Activated CD8-positive, alpha-beta T cell treated with anti-CD3 and anti-CD28 coated beads, Interleukin-2, amount 10 ng/mL, durations not matched to agents 7 days and 5 days (primary cell): ENCODE measurements at places on chromosomes 2 and 18.

DNA sequence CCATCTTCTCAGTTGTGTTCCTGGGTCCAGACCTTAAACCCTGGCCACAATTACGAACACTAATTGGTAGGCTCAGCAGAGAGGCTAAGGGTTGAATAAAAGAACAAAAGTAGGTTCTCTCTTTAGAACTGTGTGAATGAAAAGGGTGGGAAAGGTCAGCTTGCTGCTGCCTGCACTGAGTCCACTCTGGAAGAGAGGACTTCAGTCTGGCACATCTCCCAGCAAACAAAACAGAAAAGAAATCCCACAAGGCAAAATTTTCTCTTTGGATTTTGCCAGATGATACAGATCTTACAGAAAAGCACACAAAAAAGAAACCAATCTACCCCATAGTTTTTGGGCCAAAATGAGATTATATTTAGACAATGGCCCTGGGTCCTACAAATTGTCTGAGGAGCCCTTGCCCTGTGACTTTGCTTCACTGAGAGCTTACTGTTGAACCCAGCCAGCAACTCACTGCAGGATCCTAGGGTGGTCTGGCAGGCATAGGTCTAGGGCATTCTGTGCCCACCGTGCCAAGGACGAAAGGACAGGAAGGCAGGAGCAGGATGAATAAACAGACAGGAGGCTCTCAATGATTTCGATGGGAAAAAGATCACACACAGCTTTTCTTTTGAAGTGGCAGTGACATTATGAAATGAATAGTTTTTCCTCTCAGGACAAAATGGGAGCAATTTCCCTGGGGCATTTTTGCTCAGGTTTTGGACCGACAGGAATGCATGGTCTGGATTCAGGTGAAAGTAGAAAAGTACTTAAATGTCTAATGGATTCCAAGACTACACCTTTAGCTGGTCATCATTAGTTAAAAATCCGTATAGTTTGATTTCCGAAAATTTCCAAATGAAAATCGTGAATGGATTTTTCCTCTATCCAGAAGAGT is 68.4 kb upstream of the STAM2 start:
- no peak for DNase-seq

DNA sequence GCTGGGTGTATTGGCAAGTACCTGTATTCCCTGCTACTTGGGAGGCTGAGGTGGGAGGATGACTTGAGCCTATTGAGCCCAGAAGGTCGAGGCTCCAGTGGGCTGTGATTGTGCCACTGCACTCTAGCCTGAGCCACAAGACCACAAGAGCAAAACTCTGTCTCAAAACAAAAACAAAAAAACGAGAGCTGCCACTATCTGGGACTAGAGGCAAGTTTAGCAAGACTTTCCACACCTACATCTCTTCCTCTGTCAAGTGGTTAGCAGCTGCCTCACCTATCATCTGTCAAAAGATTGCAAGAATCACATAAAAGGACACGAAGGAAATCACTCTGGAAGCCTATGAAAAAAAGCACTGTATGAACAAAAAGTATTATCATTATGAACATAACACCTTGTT is 55.2 kb upstream of the RIOK3 start:
- DNase-seq, result peak; percentile 24

- peak; percentile 79 for DNase-seq
These were observed 64.9 kb downstream of the DNMT3A start for GRCh38 chr2:25276569-25277465.

GRCh38 chr18:36821681-36822080 is 7.1 kb downstream of the TPGS2 start:
- DNase-seq, result no peak

DNA sequence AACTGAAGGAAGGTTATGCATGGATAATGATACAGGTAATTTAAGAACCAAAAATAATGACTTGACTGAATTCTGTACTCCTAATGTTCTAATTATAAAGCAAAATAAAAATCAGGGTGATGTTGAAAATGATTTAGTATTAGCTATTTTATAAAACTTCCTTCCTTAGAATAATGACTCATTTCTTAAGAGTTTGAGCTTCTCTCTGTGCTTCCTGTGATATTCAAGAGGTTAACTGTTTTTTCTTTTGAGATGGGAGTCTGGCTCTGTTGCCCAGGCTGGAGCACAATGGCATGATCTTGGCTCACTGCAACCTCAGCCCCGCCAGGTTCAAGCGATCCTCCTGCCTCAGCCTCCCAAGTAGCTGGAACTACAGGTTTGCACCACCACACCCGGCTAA is 14.8 kb downstream of the HADHA start:
- no peak for DNase-seq

GRCh38 chr2:39913648-39914461 is 134.8 kb upstream of the THUMPD2 start:
- DNase-seq, result peak; percentile 32

- no peak for DNase-seq
These were observed 107.6 kb downstream of the BIRC6 start for GRCh38 chr2:32464431-32464830.

DNA sequence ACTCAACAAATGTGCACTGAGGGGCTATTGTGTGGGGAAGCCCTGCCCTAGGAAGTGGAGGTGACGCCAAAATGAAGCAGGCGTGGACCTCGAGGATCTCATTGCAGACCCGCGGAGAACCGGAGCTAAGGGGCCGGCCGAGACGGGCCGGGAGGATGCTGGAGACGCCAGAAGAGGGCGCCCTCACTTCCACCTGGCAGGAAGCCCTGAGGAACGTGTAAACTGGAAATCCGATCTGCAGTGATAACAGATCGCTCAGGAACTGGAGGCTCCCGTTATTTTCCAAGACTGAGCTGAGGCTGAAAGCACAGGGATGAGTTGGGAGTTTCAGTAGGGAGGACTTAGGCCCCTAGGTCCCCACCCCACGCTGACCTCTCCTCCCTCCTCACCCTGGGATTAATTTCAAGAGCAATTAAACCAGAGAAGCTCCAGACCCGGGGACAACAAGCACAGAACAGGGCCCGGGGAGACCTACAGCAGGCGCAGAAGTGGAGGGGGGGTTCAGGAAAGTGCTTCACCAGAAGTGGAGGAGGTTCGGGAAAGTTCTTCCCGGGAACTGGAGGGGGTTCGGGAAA is 7.7 kb upstream of the COL6A3 start:
- DNase-seq, result peak; percentile 83

- DNase-seq, result no peak
These were observed 135.1 kb upstream of the GATA6 start for GRCh38 chr18:22034276-22034675.

GRCh38 chr2:235669983-235670962 is 176.4 kb downstream of the AGAP1 start:
- no peak for DNase-seq

DNA sequence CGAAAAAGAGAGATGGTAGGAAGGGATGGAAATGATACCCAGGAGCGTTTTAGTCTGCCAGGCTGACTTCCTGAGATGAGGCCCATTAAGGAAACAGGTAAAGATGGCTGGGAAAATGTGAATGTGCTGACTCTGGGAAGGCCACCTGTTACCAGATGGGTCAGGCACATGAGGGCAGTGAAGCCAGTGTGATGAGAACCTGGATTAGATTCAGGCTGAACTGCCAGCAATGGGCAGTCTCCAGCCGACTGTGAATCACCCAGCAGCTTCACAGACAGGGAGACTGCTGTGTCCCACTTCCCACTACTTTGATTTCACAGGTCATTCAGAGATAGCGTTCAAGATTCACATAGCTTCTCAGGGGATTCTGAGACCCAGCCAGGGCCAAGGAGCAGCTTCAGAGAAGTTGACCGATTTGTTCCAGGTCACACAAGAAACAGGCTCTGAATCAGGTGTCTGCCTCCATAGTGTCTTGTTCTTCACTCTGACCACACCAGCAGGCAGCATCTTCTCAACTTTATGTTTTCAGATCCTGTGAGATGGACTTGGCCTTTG is 26.4 kb downstream of the CAPN13 start:
- no peak for DNase-seq

- DNase-seq, result no peak
These were observed 111.1 kb upstream of the RBBP8 start for GRCh38 chr18:22822024-22822423.

DNA sequence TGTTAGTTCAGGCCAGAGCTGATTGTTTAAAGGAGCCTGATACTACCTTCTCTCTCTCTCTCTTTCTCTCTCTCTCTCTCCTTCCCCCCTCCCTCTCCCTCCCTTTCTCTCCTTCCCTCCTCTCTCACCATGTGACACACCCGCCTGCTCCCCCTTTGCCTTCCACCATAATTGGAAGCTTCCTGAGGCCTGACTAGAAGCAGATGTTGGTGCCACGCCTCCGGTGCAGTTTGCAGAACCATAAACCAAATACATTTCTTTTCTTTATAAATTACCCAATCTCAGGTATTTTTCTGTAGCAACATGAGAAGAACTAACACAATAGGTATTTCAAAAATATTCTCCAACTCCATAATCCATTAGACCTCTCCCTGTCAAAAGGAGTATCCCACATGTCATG is 62.4 kb downstream of the ANKRD62 start:
- no peak for DNase-seq

- DNase-seq, result no peak
These were observed 13.9 kb downstream of the CNTNAP5 start for GRCh38 chr2:124039032-124039431.

DNA sequence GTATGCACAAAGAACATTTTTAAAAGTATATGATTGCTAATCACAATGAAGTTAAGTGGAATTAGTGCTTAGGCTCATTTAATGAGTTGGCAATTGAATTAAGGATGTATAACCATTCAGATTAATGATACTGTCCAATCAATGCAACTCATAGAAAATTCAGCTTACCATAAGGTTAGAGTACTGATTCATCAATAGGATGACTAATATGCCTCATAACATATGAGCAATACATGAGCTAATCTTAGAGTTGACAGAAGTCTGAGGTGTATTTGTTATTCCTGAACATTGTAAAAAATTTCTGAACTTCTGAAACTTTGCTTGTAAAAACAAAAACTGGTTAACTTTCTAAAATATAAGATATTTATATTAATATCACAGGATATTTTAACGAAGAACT is 118.3 kb upstream of the NETO1 start:
- DNase-seq, result no peak

GRCh38 chr2:160783474-160783873 is 289.9 kb upstream of the RBMS1 start:
- DNase-seq, result no peak

GRCh38 chr18:79610461-79611039 is 69.1 kb upstream of the CTDP1 start:
- no peak for DNase-seq

- DNase-seq, result no peak
These were observed 916 bp upstream of the OSBPL1A start for GRCh38 chr18:24398540-24398939.

- DNase-seq, result no peak
These were observed 766 bp downstream of the CCDC85A start for GRCh38 chr2:56184500-56185011.

DNA sequence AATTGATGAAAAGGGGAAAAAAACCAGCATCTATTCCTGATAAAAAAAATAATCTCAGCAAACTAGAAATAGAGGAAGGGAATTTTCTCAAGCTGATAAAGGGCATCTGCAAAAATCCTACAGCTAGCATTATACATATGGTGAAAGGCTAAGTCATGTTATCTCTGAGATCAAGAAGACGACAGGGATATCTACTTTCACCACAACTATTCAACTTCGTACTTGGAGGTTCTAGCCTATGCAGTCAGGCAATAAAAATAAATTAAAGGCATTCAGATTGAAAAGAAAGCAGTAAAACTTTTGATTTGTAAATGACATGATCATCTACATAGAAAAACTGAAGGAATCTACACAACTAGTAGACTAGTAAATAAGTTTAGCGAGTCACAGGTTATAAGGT is 58.2 kb downstream of the CAB39 start:
- no peak for DNase-seq

GRCh38 chr2:7929281-7929680 is 752.6 kb upstream of the ID2 start:
- no peak for DNase-seq

- no peak for DNase-seq
These were observed 729 bp downstream of the TM4SF20 start for GRCh38 chr2:227378371-227378782.

- no peak for DNase-seq
These were observed 114.0 kb downstream of the LYPD6B start for GRCh38 chr2:149152469-149152953.

DNA sequence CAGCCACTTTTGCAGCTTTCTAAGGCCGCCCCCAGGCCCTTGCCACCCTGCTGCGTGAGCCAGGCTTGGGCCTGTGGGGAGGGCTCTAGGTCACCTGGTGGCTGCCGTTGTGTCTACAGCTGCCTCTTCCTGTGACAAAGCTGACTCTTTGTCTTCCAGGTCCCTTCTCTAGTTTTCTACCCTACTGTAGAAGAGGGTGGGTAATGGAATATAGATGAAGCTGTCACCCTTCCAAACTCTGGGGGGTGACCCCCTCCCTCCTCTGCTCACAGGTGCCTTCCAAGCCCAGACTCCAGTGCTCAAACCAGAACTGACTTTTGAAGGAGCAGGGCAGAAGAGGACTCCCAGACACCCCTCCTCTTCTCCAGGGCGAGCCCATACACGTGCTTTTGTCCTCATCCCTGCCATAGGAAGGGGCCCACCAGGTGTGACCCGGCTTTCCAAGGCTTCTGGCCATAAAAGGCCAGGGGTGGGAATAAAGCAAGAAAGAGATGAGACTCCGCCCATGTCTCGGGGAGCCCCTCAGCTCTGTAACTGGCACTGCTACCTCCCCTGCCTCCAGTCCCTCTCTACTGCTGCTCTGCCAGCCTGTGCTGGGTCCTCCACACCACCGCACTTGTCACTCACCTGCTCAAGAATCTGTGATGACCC is 17.9 kb upstream of the SDC1 start:
- no peak for DNase-seq

DNA sequence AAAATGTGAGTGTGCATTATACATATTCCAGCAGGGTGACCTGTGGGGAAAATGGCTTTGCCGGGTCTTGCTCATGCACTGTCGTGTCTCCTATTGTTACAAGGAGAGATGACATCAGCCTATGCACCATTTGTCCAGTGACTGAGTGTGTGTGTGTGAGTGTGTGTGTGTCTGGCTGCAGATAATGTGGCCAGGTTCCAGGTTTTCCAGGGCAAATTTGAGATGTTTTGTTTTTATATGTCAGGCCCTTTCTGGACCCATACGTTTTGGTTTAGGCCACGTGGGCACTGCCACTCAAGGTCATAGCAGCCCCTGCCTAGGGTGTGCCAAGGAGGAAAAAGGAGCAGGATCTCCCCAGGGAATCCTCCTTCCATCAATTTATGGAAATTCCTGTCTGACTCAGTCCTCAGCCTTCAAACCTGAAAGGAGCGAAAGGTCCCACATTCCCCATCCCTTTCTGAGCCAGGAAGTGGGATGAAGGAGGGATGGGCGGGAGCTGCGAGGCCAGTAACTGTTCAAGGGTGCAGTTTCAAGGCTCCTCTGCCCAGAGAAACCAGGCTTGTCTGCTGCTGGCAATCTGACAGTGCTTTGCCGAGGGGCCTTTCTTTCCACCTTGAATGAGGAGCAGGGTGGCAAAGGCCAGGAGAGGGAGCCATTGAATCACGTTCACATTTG is 93.0 kb upstream of the SMAD2 start:
- DNase-seq, result peak; percentile 36

GRCh38 chr2:186540941-186541340 is 48.9 kb upstream of the ITGAV start:
- no peak for DNase-seq
